NCI-H187 treated with DMSO at 0.1 percent for 48 hours (cell line): ENCODE measurements at places on chromosomes 4 and X.

DNA sequence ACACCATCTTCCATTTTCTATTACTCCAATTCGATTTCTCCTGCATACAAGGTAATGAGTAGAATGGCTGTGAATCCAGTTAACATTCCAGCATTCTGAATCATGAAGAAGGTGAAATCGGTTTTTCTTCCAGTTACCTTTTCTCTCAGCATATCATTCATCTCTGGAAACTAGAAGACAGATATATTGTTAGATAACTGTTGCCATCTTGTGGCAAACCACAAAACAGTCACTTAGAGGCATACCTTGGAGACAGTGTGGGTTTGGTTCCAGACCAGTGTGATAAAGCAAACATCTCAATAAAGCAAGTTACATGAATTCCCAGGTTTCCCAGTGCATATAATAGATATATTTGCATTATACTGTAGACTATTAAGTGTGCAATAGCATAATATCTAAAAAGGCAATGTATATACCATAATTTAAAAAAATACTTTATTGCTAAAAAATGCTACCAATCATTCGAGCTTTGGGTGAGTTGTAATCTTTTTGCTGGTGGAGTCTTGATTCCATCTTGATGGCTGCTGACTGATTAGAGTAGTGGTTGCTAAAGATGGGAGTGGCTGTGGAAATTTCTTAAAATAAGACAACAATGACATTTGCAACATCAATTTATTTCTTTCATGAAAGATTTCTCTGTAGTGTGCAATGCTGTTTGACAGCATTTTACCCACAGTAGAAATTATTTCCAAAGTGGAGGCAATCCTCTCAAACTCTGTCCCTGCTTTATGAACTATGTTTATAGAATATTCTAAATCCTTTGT lies 82.1 kb downstream of the SLC39A8 start:
- no peak for DNase-seq

- DNase-seq, result no peak
These were observed 989.7 kb downstream of the CCSER1 start for GRCh38 chr4:91116861-91117260.

GRCh38 chrX:39196192-39197102 lies 395.2 kb downstream of the MID1IP1 start:
- DNase-seq, result no peak

GRCh38 chrX:40166582-40166981 lies 68.8 kb upstream of the BCOR start:
- no peak for DNase-seq

DNA sequence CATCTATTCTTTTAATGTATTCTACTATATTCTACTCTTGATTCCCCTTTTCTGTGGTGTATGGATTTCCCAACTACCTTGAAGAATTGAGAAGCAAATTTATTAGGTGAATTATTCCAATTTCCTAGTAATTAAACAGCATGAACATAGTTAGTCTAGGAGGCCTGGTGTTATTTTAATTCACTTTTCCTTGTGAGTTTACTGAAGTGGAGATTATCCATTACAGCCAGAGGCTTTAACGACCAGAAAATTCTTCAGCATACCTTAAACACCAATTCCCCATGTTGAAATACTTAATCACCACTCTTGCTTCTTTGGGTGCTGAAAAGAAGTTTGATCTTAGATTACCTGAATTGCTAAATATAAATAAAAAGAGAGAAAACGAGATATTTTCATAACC lies 29.4 kb downstream of the FAT4 start:
- no peak for DNase-seq

DNA sequence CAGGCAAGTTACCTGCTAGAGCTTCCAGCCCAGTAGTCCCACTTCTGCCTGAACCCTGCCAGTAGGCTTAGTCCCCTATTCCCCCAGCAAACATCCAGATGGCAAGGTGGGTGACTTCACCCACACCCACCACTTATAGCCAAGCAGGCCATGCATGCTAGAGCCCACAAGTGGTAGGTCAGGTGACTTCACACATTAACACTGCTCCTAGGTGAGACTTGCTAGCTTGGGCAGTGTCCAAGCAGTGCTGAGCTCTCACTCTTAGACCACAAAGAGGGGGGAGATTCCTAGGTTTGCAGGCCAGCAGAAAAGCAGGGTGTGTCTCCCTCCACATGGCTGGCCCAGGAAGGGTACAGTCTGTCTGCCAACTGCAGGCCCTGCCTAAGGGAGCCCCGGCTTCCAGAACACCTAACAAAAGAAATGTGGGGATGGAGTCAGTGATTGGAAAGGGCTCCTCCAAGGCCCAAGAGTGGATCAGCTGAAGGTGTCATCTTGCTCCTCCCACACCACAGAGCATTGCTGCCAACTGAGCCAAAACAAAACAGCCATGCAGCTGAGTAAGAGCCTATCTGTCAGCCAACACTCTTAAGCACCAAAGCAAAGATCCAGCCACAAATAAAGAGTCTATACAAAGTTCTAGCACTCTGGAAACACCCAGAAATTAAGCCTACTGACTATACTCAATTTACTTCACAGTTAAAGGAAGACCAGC lies 158.1 kb upstream of the USP38 start:
- DNase-seq, result no peak

GRCh38 chr4:165787516-165788274 lies 85.3 kb upstream of the TLL1 start:
- no peak for DNase-seq

DNA sequence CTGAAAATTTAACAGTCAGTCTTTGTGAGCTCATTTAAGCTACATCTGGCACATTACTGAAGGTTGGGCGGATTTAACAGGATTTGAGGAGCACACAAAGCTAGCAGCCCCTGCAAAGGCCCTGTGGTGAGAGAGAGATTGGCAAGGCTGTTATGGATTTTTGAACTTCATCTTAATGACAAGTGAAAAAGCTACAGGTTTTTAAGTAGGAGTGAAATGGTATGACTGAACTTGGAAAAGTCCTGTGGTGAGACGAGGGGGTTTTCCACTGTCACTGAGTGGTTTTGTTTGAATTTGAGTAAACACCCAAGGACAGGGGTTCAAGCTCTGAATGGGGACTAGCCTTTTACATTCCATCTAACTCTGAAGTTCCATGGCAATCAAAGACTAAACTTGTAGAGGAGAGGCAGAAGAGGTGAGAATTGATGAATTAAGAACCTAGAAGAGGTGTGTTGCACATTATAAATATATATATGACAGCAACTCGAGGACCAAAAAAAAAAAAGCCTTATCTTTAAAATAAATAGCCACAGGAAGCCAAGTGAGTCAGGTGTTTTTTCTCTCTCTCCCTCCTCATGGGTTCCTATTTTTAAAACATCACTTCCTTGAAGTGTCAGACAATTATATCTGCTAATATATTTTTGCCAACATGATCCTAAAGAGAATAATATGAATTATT lies 47.8 kb upstream of the CLNK start:
- DNase-seq, result no peak

DNA sequence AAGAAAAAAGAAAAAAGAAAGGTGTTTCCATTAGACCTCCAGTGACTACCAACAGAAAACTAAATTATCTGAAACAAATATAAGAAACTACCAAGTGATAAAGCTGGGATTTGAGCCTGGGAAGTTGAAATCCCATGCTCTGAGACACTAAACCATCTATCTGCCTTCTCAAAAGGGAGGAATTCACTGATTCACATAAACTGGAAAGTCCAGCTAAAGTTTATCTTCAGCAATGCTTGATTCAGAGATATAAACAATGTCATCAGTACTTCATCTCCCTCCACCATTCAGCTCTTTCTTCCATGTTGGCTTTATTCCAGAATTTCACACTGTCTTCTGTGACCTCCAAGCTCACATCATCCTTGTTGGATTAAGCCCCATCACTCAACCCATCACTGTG lies 96.3 kb downstream of the IQCM start:
- no peak for DNase-seq

DNA sequence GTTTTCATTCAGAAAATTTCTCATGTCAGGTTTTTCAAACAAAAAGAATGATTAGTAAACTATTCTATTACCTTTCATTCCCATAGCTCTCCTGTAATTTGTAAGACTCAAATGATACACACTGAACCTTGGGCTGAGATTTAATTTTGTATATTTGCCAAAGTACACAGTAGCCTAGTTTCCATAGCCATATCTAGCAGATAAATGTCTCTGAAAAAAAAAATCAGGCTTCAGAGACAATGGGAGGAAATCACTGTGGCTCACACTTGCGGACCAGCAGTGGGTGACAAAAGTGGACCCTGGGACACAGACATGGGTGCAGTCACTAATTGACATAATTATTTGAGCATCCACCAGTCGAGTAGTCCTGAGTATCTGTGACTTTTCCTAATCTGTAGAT lies 46.6 kb downstream of the MAOA start:
- DNase-seq, result no peak

GRCh38 chrX:71366674-71367256 lies 608 bp downstream of the TAF1 start:
- no peak for DNase-seq

- no peak for DNase-seq
These were observed 80.7 kb downstream of the FRMPD3 start for GRCh38 chrX:107530141-107530540.
